ENCODE measurements at places on chromosomes 3 and 15.

- no peak for DNase-seq
Measured at GRCh38 chr3:74693251-74693650, 78.8 kb upstream of the CNTN3 start.

DNA sequence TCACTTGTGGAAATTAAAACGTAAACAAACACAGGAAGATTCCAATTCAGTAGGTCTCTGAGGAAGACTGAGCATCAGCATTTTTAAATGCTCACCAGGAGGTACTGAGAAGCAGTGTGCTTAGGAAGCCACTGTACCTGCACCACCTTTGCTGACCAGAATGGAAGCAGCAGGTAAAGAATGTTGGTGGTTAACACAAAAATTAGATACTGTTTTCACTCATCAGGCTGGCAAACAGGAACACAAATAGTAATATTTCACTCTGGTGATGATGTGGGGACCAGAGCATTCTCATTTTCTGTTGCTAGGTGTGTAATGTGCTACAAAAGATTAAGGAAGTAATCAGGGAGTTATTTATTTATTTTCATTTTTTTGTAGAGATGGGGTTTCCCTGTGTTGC lies 29.9 kb upstream of the GHSR start:
- no peak for DNase-seq

- DNase-seq, result no peak
Measured at GRCh38 chr15:23994273-23994672, 307.2 kb upstream of the NDN start.

GRCh38 chr15:78411061-78411460 lies 27.0 kb upstream of the IREB2 start:
- no peak for DNase-seq

DNA sequence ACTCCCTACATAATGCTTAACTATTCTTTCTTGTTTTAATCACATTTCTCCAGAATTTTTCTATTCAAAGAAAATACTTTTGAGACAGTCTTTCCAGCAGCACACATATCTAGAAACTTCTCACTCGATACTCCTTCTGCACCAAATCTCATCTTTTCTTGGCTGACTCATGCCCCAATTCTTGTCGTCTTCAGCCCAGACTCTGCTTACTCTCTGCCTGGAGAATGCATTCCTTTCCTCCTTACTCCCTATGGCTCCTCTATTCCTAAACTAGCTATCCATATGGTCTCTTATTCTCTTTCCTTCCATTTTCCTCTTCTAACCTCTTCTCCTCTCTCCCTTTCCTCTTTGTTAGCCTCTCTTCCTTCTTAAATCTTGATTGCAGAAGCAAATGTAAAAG lies 158.7 kb downstream of the GBE1 start:
- no peak for DNase-seq

GRCh38 chr3:139127101-139127500 lies 82.4 kb upstream of the PRR23C start:
- no peak for DNase-seq

DNA sequence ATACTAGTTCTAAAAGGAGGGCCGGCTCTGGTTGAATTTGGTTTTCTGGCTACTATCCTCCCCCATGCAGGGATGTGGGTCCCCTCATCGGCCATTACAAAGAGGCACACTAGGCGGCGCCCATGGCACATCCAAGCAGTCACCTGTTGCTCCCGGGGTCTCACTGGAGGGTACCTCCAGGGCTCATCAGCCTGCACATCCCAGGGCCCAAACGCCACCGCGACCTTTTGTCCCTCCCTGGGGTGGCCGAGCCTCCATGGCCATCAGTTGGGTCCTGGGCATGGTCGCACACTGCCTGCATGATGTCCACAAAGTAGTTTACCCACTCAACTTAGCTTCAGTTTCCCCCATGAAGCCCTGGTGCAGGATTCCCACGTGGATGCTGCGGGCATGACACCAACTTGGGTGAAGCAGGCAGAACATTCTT lies 28.3 kb downstream of the IDH3A start:
- no peak for DNase-seq

GRCh38 chr15:81038975-81039607 lies 38.4 kb downstream of the TLNRD1 start:
- no peak for DNase-seq

DNA sequence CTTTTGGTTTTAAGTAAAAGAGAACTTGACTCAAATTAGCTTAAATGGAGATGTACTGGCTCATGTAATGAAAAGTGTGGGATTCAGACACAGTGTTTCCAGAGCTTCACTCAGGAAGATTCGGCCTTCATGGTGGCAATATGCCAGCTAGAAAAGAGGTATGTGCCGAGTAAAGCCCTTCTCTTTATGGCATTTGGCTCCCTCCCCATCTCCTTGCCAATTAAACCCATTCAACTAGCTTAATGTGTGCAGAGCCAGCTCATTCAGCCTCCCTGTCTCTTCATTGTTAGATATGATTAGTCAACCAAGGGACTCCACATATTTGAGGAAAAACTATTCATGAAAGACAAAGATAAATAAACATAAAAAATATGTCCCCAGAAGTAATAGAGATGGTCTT lies 15.0 kb upstream of the TRANK1 start:
- DNase-seq, result no peak

DNA sequence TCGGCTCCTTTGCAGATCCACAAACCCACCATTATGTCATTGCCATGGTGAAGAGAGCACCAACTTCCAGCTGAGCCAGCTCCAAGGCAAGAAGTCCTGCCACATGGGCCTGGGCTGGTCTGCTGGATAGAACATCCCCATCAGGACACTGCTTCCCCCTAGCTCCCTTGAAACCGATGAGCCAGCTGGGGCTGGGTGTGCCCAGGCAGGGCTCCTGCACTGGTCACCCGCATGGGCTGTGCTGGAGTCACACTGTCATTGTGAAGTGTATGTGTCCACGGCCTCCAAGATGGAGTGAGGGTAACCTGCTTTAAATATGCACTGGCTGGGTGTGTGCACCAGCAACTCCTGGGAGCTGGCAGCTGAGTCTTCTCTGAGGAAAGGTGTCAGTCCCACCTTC lies 31.0 kb upstream of the TOPBP1 start:
- DNase-seq, result no peak

GRCh38 chr15:41848631-41849030 lies 10.0 kb downstream of the PLA2G4B start:
- DNase-seq, result peak; percentile 45

DNA sequence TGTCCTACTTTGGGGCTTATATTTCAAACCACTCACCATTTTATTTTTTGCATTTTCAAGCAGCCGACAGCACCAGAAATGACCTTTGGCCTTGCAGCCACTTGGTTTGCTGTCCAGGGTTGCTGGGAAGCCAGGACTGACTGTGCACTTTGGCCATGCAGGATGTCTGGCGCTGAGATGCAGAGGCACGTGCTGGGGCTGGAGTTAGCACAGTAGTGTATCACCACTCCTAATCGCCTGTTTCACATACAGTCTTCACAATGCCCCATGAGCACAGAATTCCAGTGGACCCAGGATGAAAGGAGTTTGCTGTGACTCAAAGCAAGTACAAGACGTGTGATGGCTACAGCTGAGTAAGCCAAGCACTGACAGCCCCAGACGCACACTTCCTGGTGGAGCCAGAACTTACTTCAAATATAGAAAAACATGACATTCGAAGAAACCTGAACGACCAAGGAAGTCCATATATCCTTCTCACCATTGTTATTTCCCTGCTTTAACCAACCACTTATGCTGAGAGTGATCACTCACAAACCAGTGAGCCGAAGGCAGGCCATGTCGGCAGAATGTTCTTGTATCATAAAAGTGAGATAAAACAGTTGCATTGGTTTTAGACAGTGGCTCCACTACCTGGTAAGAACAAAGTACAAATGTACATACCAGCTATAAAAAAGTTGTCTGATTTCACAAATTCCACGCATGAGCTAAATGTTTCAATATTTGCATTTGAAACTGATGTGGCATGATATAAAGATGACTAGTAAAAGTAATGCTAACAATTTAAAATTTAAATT lies 16.0 kb downstream of the OCA2 start:
- DNase-seq, result no peak

Measured in stimulated activated naive CD4-positive, alpha-beta T cell treated with Interleukin-2 at 50 U/mL for 16 hours (primary cell).